COR-L47 (cell line): ENCODE measurements at places on chromosomes 12 and 14.

GRCh38 chr12:64688219-64688618 is 71.0 kb downstream of the GNS start:
- no peak for DNase-seq

- DNase-seq, result no peak
Measured at GRCh38 chr14:72610096-72610830, 283.6 kb downstream of the DPF3 start.

DNA sequence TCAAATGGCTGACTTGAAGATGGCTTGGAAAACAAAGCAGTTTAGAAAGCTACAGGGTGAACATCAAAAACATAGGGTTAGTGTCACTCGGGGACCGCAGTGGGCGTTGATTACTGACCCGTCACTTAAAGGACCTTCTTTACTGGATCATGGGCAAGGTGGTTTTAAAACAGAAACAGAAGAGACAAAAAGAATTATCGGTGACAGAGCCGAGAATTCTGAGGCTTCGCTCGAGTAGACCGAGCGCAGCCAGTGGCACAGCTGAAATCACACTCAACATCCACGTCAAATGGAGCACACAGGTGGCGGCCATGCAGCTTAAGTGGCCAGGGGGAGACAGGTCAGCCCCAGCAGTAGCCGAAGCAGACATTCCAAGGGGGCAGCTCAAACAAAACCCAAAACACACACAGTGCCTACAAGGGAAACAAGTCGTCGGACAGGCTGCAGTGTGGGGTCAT is 17.3 kb downstream of the SNRNP35 start:
- DNase-seq, result no peak

GRCh38 chr12:70258605-70259403 is 15.6 kb downstream of the CNOT2 start:
- DNase-seq, result no peak

GRCh38 chr12:28987538-28988324 is 161.3 kb upstream of the FAR2 start:
- no peak for DNase-seq

DNA sequence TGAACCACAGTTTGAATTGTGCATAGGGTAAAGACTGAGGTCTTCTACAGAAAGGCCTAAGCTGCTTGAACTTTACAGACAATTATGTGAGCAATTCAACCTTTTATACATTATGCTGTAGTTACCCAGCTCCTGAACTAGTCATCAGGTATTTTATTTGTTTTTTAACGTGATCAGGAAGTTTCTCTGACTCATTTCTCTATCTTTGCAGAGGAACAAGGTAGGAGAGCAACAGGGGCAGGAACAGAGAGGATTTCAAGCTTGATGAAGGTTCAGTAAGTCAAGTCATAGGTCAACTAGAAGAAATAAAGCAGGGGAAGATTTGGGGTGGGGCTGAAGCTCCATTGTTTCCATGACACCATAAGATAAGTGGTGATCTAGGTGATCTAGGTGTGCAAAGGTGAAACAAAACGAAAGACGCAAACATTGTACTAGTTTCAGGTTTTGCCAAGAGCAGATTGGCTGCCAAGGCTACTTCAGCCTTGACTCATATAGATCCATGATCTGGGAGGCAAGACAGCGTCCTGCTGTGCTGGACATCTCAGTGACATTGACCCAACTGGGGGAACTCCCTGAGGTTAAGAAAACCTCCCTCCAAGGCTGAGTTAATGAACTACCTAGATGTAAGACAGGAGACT is 198.1 kb downstream of the DAD1 start:
- DNase-seq, result no peak

DNA sequence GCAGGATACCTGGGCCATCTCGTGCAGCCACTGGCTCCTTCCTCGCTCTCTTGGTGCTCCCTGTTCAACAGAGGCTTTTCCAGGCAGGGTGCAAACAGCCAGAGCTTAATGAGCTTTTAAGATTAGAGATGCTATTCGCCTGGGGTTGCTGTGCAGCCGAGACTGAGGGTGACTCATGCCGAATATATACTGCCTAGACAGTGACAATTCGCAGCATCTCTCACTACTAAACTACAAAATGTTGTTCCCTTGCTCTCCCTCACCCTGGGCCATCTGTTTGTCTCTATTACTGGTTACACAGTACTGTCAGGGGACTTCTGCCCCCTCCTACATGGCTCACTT is 26.0 kb upstream of the TESC start:
- DNase-seq, result no peak
